M059J (cell line): ENCODE measurements at places on chromosomes 3 and 15.

DNA sequence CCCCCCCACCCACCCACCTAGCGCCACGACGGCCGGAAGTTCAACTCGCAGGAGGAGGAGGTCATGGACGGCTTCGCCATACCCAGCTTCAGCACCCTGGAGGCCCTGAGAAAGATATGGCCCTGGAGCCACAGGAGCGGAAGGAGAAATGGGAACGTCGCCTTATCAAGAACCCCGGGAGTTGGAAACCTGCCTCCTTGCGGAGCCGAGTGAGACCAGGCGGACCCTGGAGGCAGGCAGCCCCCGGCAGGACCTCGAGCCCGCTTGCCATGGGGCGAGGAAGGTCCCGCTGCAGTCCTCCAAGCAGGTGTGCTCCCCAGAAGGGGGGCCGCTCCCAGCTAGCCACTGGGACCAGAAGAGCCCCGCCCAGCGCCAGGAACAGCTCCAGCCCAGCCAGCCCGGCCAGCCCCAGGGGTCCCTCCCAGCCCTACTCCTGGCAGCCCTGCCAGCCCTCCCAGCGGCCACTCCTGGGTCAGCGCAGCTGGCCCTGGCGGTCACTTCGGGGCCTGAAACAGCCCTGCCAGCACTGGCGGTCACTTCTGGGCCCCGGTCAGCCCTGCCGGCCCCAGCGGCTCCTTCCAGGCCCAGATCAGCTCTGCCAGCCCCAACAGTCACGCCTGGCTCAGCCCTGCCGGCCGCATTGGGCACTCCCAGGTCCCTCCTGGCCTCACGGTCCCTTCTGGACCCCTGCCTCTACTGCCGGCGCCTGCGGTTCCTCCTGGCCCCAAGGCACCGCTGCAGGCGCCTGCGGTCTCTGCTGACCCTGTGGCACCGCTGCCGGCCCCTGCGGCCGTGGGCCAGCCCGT lies 10.3 kb upstream of the ROPN1B start:
- no peak for DNase-seq

- no peak for DNase-seq
Measured at GRCh38 chr15:45148076-45149059, 18.6 kb downstream of the DUOX1 start.

GRCh38 chr3:55631766-55632331 lies 144.7 kb upstream of the WNT5A start:
- no peak for DNase-seq

DNA sequence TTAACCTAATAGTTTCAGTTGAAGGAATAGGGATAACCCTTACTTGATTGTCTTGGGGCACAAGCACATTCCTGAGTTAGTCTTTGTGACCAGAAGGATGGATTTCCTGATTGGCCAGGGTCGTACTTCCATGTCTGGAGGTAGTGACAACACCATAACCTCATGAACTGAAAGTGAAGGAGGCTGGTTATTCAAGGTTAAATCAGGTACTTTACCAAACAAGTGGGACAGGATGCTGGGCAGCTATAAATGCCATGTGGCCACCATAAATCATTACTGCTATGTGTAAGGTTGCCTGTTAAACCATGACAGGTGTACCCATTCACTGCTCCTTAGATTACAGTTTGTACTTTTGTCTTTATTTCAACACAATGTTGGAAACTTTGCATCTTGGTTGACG lies 128.3 kb upstream of the SAMMSON start:
- peak; percentile 43 for DNase-seq

GRCh38 chr3:51668756-51669155 lies 2.3 kb upstream of the TEX264 start:
- peak; percentile 10 for DNase-seq

- peak; percentile 62 for DNase-seq
Measured at GRCh38 chr15:48190932-48191573, 412 bp upstream of the CTXN2 start.

- no peak for DNase-seq
Measured at GRCh38 chr15:96801576-96802150, 471.2 kb downstream of the NR2F2 start.

GRCh38 chr15:51224428-51224827 lies 114.0 kb downstream of the CYP19A1 start:
- peak; percentile 44 for DNase-seq

DNA sequence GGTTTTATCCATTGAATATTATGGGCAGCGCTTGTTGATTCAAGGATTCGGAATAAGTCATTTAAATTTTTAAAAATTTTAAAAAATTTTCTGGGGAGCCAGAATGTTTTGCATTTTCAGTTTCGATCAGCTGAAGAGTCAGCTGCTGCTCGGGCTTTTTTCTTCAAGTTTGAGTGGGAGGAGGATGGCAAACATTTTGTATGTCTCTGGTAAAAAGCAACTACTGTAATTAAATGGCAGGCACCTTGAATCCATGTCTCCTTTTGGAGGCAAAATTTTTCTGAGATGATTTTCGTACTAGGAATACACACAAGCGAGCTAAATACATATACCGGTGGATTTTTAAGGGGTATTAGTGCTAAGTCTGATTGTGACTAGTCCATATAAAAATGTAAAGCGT lies 612 bp downstream of the C3orf38 start:
- no peak for DNase-seq

GRCh38 chr15:83549623-83550022 lies 102.5 kb downstream of the SH3GL3 start:
- DNase-seq: no peak

- no peak for DNase-seq
Measured at GRCh38 chr15:69318033-69318432, 19.3 kb downstream of the PAQR5 start.

DNA sequence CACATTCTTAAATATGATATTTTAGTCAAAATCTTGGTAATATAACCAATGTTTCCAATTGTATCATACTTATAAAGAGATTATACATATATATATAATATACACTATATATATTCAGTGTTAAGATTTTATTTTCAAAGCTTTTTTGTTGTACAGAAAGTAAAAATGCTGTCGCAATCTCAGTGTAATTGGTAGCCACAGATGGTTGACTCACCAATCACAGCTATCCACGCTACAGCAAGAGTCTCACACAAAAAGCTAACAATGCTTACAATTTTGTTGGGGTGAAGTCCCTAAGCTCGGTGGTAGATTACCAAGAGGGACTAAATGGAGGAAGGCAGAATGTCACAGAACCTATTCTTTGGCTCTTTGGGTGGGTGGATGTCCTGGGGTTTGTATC lies 16.9 kb upstream of the CFAP161 start:
- DNase-seq: no peak

GRCh38 chr3:133872161-133872560 lies 23.5 kb downstream of the RAB6B start:
- DNase-seq: no peak
